ENCODE measurements at places on chromosomes 7 and 10. TPM values are rescaled to one million over a fixed set of nuclear protein-coding genes. Genes with fewer than 3 reads are reported as not detected.

DNA sequence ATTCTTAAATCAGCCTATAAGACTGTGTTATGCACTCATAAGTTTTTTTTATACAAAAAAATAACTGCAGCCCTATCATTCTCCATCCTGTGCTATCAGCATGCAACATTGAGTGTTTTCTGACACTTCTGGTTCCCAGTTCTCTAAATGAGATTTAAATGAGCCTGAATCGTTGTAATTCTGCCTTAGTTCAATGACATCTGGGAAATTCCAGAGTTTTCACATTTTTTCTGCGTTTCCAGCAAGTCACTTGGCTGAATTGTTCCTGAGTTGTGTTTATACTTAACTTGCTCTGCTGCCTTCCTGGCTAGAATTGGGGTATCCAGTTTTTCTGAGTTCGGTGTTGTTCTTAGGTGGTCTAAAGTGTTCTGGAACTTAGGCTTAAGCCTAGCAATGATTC, 636.1 kb upstream of the FZD8 start:
- H3K4me1 ChIP-seq: no peaks in the 10 kb centered on the region
- no peak overlapping the region for H3K4me3 ChIP-seq
- no peaks in the 10 kb centered on the region for H3K36me3 ChIP-seq
- H3K27ac ChIP-seq: no peak overlapping the region
- DNase-seq: no peak

The SOSTDC1 gene
- 1.2 TPM for total RNA-seq

DNA sequence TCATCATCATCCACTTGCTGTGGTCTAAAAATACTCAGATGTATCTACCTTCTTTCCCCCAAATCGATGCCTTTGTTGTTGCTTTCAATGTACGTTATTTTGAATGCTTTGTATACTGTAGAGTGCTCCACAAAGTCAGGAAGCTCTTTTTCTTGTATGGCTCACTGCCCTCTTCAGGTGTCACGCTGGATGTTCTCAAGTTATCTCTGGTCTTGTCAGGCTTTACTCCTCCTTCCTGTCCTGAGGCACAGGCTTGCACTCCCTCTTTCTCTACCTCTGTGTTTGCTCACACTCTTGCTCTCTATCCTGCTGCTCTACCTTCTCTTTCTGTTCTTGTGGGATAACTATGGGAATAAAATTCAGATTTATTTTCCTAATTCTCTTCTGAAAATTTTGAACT, 381.3 kb downstream of the NRG3 start:
- H3K4me3 ChIP-seq: no peak overlapping the region
- H3K27me3 ChIP-seq: no peaks in the 10 kb centered on the region
- no peak for DNase-seq
- no peaks in the 10 kb centered on the region for H3K4me1 ChIP-seq
- no peak overlapping the region for H3K27ac ChIP-seq

The HABP2 gene
- total RNA-seq: not detected

The OPN1SW gene
- not detected for total RNA-seq

DNA sequence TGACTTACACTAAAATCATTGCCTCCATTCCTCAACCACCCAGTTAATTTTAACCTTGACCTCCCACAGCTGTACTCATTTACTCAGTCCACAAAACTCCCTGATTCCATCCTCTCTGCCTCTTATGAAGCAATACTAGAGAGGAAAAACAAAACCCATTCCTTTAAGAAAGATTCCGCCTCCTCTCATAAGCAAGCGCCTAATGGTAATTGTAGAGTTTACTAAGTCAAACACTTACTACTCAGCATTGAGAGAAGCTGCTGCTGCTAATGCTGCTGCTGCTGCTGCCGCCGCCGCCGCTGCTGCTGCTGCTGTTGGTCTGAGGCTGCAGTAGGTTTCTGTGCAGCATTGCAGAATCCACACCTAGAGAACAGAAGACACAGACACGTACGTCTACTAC, 2.1 kb upstream of the ADD3 start:
- no peaks in the 10 kb centered on the region for H3K36me3 ChIP-seq
- H3K27ac ChIP-seq: peak overlapping the region; percentile 96
- DNase-seq: no peak
- H3K4me3 ChIP-seq: peak overlapping the region; percentile 91

DNA sequence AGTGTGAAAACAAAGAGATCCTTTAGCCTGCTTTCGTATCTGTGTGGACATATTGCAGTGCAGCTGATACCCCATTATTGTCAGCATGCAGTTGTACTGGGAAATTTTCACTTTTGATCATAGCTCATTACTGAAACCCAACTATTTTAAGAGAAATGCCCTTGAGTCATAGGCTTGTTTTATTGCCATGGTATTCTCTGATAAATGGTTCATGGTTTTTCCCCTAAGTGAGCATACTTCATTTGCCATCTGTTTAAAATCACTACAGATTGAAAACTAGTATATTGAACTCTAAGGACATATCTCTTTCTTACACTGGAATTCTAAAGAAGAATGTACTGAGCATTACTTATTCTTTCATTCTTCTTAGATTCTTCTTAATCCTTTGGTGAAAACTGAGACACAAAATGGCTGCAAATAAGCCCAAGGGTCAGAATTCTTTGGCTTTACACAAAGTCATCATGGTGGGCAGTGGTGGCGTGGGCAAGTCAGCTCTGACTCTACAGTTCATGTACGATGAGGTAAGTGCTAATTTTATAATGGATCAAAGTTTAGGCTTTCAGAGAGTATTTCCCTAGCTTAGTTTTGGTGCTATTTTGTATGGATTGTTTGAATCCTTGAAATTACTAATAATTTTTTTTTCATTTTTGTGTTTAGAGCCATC, 63.0 kb downstream of the RALA start:
- H3K27ac ChIP-seq: no peak overlapping the region
- no peaks in the 10 kb centered on the region for H3K27me3 ChIP-seq
- no peak overlapping the region for H3K4me3 ChIP-seq
- no peaks in the 10 kb centered on the region for H3K36me3 ChIP-seq
- DNase-seq: no peak

DNA sequence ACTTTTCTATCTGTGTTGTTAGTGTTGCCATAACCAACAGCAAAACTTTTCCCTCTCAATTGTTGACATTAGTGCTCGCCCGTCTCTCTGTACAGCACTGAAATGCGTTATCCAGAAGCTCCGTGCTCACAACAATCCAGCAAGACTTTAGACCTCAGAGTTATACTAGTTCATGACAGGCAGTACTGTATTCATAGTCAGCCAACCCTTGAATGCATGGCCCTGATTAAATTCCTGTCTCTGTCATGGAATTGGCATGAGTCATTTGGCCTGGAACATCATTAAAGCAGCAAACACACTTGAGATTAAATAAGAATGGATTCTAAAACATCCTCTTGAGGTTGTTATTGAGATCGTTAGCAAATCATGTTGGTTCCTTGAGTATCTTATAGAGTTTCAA, 405.5 kb upstream of the C7orf33 start:
- H3K4me1 ChIP-seq: peaks cover 28% of the 10 kb centered on the region
- DNase-seq: no peak
- H3K27me3 ChIP-seq: no peaks in the 10 kb centered on the region
- H3K36me3 ChIP-seq: no peaks in the 10 kb centered on the region
- no peak overlapping the region for H3K27ac ChIP-seq
- no peak overlapping the region for H3K4me3 ChIP-seq

The ANKRD30A gene
- total RNA-seq: not detected

GRCh38 chr10:28783087-28783486, 105.8 kb downstream of the BAMBI start:
- H3K4me1 ChIP-seq: no peaks in the 10 kb centered on the region
- DNase-seq: no peak
- H3K27me3 ChIP-seq: no peaks in the 10 kb centered on the region

All from esophagus muscularis mucosa (tissue), 4 donors.